Chondrocyte (in vitro differentiated cells): ENCODE measurements at places on chromosomes 1 and 21. TPM values are rescaled to one million over a fixed set of nuclear protein-coding genes. Genes with fewer than 3 reads are reported as not detected.

HLX gene
- 0.33 to 0.82 TPM (median 0.62 TPM) in 3 replicates for total RNA-seq

SLC25A34 gene
- total RNA-seq = 0.90 to 1.9 TPM (median 1.3 TPM) in 3 replicates

USH2A gene
- total RNA-seq = not detected in 3 replicates

OR2M3 gene
- not detected in 3 replicates for total RNA-seq

TSPAN2 gene
- total RNA-seq = 218 to 498 TPM (median 227 TPM) in 3 replicates

GSTM1 gene
- 8.9 to 17.8 TPM (median 17.8 TPM) in 3 replicates for total RNA-seq

GRCh38 chr1:227654431-227654830 lies 80.7 kb downstream of the JMJD4 start:
- no peaks in the 10 kb centered on the region for H3K4me1 ChIP-seq
- H3K27me3 ChIP-seq = no peaks in the 10 kb centered on the region
- H3K4me3 ChIP-seq = no peak overlapping the region
- H3K36me3 ChIP-seq = peaks cover 69% of the 10 kb centered on the region

GRCh38 chr1:244112636-244113035 lies 61.6 kb downstream of the ZBTB18 start:
- peaks cover 2% of the 10 kb centered on the region for H3K36me3 ChIP-seq
- DNase-seq = no peak
- no peaks in the 10 kb centered on the region for H3K27me3 ChIP-seq
- no peak overlapping the region for H3K4me3 ChIP-seq
- H3K4me1 ChIP-seq = peaks cover 38% of the 10 kb centered on the region

DNA sequence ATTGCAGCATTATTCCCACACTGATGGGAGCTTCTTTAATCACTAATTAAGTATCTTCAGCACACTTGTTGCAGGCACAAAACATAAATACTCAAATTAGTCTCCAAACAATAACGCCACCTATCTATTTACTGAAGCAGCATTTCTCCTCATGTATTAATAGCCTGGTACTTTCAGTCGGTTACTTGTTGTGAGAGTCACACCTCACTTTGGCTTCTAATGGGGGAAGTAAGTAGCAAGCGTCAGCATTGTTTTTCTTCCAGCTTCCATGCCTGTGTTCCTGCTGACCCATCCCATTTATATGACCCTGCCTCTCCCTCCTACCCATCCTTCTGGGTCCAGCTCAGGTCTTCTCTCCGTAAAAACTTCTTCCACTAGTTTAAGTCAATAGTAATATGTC lies 31.9 kb upstream of the DENND1B start:
- H3K27me3 ChIP-seq = no peaks in the 10 kb centered on the region
- peaks cover 1% of the 10 kb centered on the region for H3K36me3 ChIP-seq
- no peak for DNase-seq
- peaks cover 11% of the 10 kb centered on the region for H3K4me1 ChIP-seq
- no peak overlapping the region for H3K27ac ChIP-seq

DNA sequence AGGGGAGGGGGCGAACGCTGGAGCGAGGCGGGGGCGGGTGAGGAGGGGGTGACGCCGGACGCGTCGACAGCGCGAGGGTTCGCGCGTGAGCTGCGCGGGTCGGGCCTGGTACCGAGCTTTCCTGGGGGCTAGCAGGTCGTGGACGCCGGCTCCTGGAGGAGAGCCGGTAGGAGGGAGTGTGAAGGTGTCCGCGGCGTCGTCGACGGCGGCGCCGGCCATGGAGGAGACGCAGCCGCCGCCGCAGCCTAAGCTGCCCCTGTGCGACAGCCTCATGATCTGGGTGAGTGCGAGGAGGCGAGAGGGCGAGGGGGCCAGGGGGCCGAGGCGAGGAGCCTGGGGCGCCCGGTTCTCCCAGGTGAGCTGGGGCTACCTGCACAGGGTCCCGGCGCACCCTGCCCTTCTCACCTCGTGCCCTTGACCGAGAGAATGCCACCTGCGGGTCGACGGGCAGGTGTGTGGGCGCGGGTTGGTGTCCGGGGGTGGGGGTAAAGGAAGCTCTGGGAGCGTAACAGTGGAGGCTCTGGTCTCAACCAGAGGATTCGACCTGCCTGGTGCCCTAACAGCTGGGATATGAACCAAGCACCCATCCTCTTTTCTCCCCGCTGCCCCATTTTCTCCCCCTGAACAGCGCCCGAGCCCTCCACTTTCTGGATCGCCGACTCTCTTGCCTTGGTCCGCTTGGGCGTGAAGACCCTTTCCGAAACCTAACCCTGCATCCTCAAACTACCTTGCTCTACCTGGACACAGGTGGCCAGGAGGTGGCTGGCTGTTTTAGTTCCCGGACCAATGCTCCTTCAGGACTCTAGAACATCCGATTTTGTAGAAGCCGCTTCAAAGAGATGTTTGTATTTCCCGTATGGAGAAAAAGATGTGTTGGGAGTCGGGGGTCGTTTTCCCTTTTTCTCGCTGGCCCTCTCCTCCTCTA lies at the start of gene HOOK1:
Gene HOOK1, plus strand, starts transcription at position 49 of the 925 bp plus-strand sequence. Its CDS starts 169 bp downstream, at position 218.
- peaks cover 18% of the 10 kb centered on the region for H3K27me3 ChIP-seq
- DNase-seq = no peak
- H3K4me3 ChIP-seq = peak within 1 kb of the TSS; percentile 72

DNA sequence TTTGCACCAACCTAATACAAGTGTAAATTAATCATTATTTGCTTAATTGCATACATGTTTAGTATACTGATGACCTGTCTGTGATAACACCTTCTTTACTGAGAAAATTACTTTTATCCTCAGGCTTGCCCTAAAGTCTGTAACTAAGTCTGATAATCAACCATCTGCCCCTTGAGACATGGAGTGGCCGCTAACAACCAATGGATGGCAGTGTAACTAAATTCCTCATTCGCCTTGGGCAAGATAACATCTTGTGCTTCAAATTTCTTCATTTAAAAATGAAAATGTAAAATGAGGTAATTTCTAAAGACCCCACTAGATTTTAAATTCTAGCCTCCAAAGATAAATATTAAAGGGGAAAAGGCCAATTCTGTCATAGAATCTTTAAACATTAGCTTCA lies 85.1 kb downstream of the ENAH start:
- no peaks in the 10 kb centered on the region for H3K27me3 ChIP-seq
- H3K4me1 ChIP-seq = peaks cover 49% of the 10 kb centered on the region
- H3K27ac ChIP-seq = peak overlapping the region; percentile 32
- no peak for DNase-seq
- peaks cover 14% of the 10 kb centered on the region for H3K36me3 ChIP-seq

DNA sequence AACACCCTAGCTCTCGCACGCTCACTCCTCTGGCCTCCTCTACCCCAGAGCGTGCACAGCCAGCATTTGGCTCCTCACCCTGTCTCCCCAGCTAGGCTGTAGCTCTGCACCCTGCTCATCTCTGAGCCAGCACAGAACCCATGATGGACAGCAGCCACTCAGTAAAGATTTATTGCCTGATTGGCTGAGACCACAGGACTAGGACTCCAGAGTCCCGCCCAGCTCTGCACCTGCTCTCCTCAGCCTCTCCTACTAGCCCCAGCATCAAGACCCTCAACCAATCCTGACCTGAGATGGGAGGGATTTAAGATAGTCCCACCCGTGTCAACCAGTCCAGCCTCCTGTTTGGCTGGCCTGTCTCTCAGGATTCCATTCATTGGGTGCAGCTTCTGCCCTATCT lies 9.3 kb downstream of the C1QB start:
- no peak overlapping the region for H3K27ac ChIP-seq
- no peaks in the 10 kb centered on the region for H3K4me1 ChIP-seq
- peaks cover 50% of the 10 kb centered on the region for H3K27me3 ChIP-seq
- DNase-seq = no peak
- H3K36me3 ChIP-seq = peaks cover 2% of the 10 kb centered on the region
